HCT116 (cell line): ENCODE measurements at places on chromosomes 16 and 17. TPM values are rescaled to one million over a fixed set of nuclear protein-coding genes. Genes with fewer than 3 reads are reported as not detected.

The MFAP4 gene
- 0.52 TPM for total RNA-seq

The CYGB gene
- total RNA-seq, result 0.66 TPM

DNA sequence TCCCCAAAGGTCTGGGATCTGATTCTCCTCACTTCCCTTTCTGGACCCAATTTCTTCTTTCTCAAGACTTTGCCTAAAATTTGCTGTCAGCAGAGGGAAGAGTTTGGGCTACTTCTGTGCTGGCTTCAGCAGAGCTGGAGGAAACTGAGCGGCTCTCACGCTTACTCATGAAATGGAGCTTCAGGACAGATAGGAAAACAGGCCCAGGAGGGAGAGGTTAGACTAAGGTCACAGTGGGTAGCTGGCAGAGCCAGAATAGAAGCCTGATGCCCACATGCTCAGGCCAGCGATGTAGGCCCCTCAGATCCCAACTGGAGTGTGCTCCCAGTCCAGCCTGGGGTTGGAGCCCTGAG, 593 bp downstream of the SLC38A7 start:
- DNase-seq, result no peak

GRCh38 chr17:67280279-67280678, 35.3 kb upstream of the HELZ start:
- DNase-seq, result no peak

DNA sequence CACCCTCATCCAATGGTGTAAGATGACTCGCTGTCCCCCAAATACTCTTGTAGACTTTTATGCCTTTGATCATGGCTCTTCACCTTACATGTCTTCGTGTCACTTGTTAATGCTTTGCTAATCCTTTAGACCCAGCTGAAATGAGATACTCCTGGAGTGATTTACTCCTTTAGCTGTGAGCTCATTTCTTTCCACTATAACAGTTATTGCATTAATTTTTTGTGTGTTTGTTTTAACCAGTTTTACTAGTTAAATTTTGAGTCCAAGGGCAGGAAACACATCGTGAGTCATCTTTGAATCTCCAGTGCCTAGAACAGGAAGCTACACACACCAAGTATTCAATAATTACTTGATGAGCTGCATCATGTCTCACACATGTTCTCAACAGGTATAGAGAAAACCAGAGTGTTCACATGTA, 6.5 kb upstream of the CTCF start:
- DNase-seq, result peak; percentile 16
